ENCODE measurements at places on chromosomes 6 and 20.

- DNase-seq, result peak; percentile 87
Measured at GRCh38 chr6:11353921-11354389, 121.5 kb upstream of the NEDD9 start.

DNA sequence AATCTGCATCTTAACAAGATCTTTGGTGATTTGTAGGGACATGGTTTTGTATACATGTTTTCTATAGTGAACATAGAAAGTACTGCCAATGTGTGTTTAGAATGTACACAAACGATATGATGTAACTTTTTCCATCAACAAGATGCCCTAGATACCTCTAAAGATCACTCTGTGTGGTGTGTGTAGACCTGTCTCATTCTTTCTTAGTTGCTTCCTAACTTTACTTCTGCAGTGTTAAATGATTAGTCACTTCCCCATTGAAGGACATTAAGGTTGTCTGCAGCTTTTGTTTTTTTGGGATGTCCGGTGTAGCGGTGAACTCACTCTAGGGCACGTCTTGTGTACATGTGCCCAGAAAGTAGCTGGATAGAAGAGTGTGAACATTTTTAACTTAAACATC, 35.9 kb downstream of the CDYL start:
- DNase-seq, result peak; percentile 30

DNA sequence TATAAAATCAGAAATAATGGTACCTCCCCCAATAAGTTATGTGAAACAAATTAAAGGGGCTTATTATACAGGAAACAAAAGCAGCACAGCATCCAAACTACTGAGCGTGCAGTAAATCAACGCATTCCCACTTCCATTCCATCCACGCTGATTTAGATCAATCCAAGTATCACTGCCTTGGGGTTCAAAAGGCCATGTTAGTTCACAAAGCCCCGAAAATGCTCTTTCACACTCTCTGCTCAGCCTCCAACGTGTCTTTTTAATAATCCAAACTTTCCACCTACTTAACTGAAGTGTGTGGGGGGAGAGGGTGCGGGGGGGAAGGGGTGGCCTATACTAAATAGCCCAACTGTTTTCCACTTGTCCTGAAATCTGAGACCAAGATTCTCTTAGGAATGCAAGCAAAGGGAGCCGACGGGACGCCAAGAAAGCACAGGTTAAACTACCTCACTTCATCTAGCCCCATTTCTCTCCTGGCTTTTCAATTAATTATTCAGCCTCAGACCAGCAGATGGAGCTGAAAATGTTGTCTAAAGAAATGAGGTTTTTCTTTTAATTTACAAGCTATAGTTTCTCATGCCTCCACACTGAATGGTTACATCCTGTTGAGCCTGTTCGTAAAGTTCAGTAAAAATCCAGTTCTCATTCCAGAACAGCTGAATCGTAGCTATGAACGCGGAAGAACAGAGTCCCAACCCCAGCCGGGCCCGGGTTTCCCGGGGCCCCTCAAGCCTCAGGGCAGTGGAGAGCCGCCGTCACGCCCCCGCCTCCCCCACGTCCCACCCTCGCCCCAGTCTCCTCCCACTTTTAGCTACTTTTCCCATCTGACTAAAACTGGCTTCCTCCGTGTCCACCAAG, 1.0 kb upstream of the NXT1 start:
- DNase-seq, result peak; percentile 52

- DNase-seq, result peak; percentile 88
Measured at GRCh38 chr6:107264357-107264840, 149.1 kb upstream of the BEND3 start.
